ENCODE measurements at places on chromosomes 3 and 15. TPM values are rescaled to one million over a fixed set of nuclear protein-coding genes. Genes with fewer than 3 reads are reported as not detected.

Gene EFCC1
- total RNA-seq: 3.0 TPM

Gene TMEM42
- total RNA-seq: 10.1 TPM

Gene FYCO1
- total RNA-seq: 57.0 TPM

Gene USP19
- 72.3 TPM for total RNA-seq

Gene C3orf33
- 2.6 TPM for total RNA-seq

Gene DET1
- total RNA-seq: 6.7 TPM

Gene LRRIQ4
- not detected for total RNA-seq

Gene C3orf52
- total RNA-seq: 57.8 TPM

Gene NR2F2
- 6.4 TPM for total RNA-seq

Gene PLSCR5
- total RNA-seq: not detected

Gene KNG1
- not detected for total RNA-seq
